Activated T-cell treated with anti-CD3 and anti-CD28 coated beads, Interleukin-2, amount 50 U/mL, for 24 hours (primary cell): ENCODE measurements at places on chromosomes 13 and 19.
A peak's percentile ranks its signal among the peaks of the same experiment; 100 is the strongest.

DNA sequence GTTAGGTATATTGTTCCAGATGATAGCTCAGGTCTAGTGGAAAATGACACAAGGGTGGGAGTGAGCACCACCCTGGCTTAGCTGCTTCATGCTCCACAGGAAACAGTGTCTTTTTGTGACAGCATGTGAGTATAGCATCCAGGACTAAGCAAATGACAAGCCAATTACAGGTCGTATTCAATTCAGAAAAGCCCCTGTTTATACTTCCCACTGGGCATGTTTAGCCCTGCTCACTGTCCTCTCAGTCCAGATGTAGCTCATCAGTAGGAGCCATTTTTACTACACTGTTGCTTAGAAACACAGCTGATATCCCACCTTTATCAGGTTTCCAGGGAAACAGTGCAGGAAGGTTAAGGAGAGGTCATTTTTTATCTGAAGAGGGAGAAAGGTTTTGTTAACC is 8.0 kb downstream of the ABHD13 start:
- no peak for DNase-seq

DNA sequence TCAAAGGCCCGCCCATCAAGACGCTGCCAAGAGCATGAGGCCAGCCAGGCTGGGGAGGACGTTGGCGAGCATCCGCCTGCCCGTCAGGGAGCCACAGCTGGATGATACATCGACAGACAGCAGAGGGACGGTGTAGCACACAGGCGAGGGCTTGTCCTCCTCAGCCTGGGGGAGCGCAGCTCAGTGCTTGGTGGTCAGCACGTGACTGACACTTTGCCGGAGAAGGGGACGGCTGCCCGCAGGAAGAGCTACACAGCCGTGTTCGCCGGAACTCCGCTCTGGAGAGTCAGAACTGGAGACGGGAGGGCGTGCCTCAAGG is 34.1 kb downstream of the CSNK1G2 start:
- DNase-seq = no peak

- peak; percentile 61 for DNase-seq
Measured at GRCh38 chr13:94711561-94712286, 621 bp downstream of the SOX21 start.

DNA sequence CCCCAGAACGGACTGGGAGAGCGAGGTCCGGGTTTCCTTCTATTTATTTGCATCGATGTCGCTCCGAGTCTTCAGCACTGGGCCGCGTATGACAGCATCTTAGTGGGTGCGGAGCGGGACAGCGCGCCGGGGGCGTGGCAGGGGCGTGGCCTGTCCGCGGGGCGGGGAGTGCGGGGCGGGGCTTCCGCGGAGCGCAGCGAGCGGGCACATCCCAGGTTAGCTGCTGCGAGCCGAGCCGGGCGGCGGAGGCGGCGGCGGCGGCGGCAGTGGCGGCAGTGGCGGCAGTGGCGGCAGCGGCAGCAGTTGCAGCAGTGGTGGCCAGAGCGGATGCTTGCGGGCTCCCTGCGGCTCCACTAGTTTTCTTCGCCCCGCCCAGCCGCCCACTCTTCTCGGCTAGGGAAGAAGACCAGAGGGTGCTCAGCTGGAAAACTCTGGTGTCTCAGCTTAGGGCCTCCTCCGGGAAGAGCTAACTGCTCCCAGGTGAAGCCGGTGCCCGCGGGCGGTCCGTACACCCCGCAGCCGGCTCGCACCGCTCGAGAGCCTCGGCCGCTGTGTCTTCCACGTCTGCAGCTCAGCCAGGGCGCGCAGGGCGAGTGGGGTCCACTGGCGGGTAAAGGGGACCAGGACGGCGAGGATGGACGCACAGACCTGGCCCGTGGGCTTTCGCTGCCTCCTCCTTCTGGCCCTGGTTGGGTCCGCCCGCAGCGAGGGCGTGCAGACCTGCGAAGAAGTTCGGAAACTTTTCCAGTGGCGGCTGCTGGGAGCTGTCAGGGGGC is at the start of gene GPC5:
Gene GPC5, plus strand, starts transcription at position 209 of the 776 bp plus-strand sequence.
- peak; percentile 92 for DNase-seq

DNA sequence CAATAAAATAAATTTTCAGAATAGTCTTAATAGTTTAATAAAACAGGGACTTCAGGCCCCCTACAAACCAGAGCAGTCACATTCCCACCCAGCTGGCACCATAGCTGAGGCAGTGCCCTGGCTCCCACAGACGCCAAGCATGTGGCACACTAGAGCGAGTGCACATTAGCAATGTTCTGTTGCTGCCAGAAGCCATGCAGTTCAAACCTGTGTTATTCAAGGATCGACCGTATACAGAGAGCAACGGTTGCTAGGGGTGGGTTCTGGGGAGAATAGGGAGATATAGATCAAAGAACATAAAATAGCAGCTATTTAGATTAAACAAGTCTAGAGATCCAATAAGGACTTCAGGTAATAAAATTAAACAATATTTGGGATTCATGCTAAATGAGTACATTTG is 419.3 kb upstream of the KLHL1 start:
- DNase-seq = no peak

DNA sequence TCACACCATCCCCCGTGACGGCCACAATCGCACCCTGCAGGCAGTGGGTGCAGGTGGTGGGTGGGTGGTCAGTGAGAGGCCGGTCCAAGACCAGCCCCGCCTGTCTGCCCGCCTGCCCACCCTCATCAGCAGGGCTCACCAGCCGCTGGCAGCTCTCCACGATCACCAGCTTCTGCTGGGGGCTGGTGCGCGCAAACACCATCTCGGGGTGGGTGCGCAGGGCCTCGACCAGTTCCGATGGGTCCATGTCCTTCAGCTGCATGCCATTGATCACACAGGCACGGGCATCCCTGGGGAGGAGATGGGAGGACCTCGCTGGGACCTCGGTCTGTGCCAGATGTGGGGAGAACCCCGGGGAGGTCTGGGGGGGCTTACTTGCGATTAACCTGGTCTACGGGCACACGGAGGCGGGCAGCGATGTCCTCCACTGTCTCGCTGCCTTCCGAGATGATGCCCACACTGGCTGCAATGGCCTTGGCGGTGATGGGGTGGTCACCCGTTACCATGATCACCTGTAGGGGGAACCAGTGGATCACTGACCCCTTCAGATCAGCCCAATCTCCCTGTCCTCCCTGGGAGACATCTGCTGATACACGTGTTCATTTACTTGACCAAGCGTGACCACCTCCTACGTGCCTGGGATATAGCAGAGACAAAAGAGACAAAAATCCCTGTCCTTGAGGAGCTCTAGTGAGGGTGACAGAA is 8.0 kb downstream of the ATP4A start:
- DNase-seq = no peak

DNA sequence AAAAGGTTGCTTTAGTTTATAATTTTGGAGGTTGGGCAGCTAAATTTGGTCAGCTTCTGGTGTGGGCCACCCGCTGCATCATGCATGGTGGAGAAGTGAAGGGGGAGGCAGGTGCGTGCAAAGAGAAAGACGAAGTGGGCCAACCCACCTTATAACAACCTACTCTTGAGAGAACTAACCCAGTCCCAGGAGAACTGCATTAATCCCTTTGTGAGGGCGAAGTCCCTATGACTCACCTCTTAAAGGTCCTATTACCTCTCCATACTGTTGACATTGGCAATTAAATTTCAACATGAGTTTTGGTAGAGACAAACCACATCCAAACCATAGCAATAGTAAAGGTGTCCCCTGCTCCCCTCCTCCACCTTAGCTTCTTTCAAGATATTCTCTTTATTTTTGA is 7.7 kb upstream of the FGF9 start:
- no peak for DNase-seq

GRCh38 chr19:10474962-10475451 is 28.1 kb downstream of the KEAP1 start:
- DNase-seq = no peak

- no peak for DNase-seq
Measured at GRCh38 chr19:18490728-18491127, 31.1 kb downstream of the ELL start.
